Fibroblast of the aortic adventitia (primary cell): ENCODE measurements at places on chromosomes 2 and 18. TPM values are rescaled to one million over a fixed set of nuclear protein-coding genes. Genes with fewer than 3 reads are reported as not detected.

The EML6 gene
- total RNA-seq = 0.49 and 2.8 TPM in 2 replicates

The MOCOS gene
- 3.5 and 13.1 TPM in 2 replicates for total RNA-seq

The NEU4 gene
- total RNA-seq = not detected in 2 replicates

The SIX2 gene
- 2.9 and 8.3 TPM in 2 replicates for total RNA-seq

The TRIM54 gene
- not detected in 2 replicates for total RNA-seq

The LIMS3 gene
- total RNA-seq = 5.6 and 6.1 TPM in 2 replicates

The MYO1B gene
- total RNA-seq = 75.3 and 103 TPM in 2 replicates

The TMEM163 gene
- total RNA-seq = not detected in 2 replicates

The PCARE gene
- under 0.01 and 0.08 TPM in 2 replicates for total RNA-seq

The GREB1 gene
- total RNA-seq = under 0.01 and 1.7 TPM in 2 replicates

The WIPF1 gene
- 20.5 and 24.6 TPM in 2 replicates for total RNA-seq

The GPR155 gene
- total RNA-seq = 1.6 and 2.2 TPM in 2 replicates

The TMEM247 gene
- total RNA-seq = not detected in 2 replicates

The NRP2 gene
- total RNA-seq = 11.2 and 12.6 TPM in 2 replicates

The CROCC2 gene
- under 0.01 and 0.41 TPM in 2 replicates for total RNA-seq

The RANBP2 gene
- 81.6 and 95.3 TPM in 2 replicates for total RNA-seq

The SEC11C gene
- 8.8 and 13.2 TPM in 2 replicates for total RNA-seq

The NYAP2 gene
- total RNA-seq = not detected in 2 replicates

The LOXL3 gene
- 11.9 and 18.5 TPM in 2 replicates for total RNA-seq

The AFG3L2 gene
- 37.3 and 164 TPM in 2 replicates for total RNA-seq

The LYPD6 gene
- total RNA-seq = 0.54 TPM in 1 of 2 replicates, not detected in the other

The MALL gene
- total RNA-seq = 10.1 and 442 TPM in 2 replicates

The LRRTM1 gene
- total RNA-seq = 0.09 TPM in 1 of 2 replicates, not detected in the other

The FOXI3 gene
- not detected in 2 replicates for total RNA-seq

The ONECUT2 gene
- under 0.01 TPM in 2 replicates for total RNA-seq

The SLC20A1 gene
- 127 and 134 TPM in 2 replicates for total RNA-seq

The CFAP65 gene
- not detected in 2 replicates for total RNA-seq

The SLC11A1 gene
- 0.09 and 0.33 TPM in 2 replicates for total RNA-seq

The DARS1 gene
- total RNA-seq = 89.0 and 98.2 TPM in 2 replicates

The TRIM43 gene
- total RNA-seq = not detected in 2 replicates

The POTEJ gene
- total RNA-seq = not detected in 2 replicates

The ZNF804A gene
- total RNA-seq = 4.7 and 12.9 TPM in 2 replicates

The CCBE1 gene
- 16.2 and 35.3 TPM in 2 replicates for total RNA-seq

The LRRC30 gene
- total RNA-seq = not detected in 2 replicates

The SPEG gene
- total RNA-seq = 22.7 and 36.1 TPM in 2 replicates

The GKN2 gene
- not detected in 2 replicates for total RNA-seq

The MEP1B gene
- total RNA-seq = not detected in 2 replicates

The TBR1 gene
- total RNA-seq = not detected in 2 replicates

The SKA1 gene
- total RNA-seq = 3.0 and 29.5 TPM in 2 replicates

The ABCG8 gene
- not detected in 2 replicates for total RNA-seq
